ENCODE measurements at places on chromosomes 5 and 9.

- DNase-seq = no peak
Measured at GRCh38 chr5:75243510-75243909, 6.8 kb upstream of the ANKRD31 start.

DNA sequence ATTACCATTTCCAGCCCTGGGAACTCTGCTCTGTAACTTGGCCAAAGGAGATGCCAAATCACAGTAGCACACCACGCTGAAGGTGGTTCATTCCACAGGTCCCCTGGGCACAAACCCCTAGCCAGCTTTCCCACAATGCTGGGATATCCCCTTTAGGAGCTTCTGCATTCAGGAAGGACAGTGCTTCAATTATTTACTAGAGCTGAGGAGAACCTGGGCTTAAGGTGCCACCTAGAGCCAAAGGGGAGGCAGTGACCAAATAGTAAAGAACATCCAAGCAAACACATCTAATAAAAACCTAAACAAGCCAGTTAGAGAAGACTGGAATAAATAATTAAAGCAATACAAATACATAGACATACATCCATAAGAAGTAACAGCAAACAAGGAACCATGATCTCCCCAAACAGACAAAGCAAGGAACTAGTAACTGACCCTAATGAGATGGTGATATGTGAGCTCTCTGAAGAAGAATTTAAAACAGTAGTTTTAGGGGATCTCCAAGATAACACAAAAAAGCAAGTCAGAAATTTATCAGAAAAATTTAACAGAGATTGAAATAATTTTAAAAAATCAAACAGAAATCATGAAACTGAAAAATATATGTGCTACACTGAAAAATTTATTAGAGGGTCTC lies 14.6 kb downstream of the KIF4B start:
- DNase-seq = no peak

DNA sequence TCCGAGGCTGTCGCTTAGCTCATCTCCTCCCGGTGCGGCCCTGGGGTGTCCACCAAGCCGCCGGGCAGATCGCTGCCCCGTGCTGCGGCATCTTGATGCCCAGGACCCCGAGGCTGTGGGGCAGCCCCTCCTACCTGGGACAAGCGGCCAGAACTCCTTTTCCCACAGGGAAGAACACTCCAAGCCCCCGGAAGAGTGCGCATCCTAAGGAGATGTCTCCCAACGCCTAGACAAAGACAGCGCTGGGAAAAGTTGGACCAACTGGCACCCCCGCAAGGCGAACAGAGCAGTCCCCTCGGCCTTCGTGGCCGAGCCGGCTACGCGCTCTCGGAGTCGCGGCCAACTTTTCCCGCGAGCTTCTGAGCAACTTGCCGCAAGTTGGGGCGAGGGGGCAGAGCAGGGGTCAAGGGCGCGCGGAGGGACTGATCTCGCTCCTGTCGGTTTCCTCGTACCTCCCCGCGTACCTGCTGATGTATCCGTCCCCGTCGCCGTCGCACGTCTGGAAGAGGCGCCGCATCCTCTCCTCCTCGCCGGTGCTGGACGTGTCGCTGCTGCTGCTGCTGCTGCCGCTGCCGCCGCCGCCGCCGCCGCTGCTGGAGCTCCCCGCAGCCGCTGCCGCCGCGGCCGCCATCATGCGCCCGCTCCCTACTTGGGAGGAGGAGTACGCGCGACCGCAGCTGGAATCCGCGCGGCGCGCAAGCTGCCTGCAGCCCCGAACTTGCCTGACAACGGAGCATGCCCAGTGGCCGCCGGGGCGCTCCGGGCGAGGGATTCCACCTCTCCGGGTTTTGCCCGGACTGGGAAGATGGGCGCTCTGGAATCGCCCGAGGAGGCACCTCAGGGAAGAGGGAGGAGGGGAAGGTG lies at the start of gene MCC:
Gene MCC (minus strand): TSS at position 673 of the 864 bp plus-strand sequence.
- peak; percentile 43 for DNase-seq

DNA sequence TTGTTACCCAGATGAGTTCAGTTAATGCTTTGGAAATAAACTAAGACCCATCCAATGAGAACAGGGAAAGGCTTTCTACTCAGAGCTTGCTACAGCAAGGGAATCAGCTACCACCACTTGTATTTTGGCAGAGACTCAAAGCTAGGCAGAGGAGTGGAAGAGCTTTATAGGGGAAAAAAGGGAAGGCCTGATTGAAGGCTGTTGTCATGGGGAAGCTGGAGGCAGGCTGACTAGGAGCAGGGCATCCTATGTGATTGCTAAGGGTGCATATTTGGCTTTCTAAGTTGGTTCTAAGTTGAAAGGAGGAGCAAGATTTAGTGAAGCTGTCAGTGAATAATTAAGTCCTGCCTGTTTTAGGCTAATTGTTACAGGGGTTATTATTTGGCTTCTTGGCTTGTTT lies 115.5 kb downstream of the PTTG1 start:
- DNase-seq = no peak

DNA sequence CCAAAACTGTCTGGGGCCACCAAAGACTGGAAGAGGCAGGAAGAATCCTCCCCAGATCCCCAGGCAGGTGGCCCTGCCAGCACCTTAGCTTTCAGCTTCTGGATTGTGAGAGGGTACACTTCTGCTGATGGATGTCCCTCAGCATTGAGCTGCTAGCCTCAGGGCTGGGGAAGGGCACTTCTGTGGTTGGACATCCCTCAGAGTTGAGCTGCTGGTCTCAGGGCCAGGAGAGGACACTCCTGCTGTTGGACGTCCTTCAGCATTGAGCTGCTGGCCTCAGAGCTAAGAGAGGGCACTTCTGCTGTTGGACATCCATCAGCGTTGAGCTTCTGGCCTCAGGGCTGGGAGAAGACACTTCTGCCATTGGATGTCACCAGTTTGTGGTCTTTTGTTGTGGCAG lies 83.8 kb upstream of the FCN1 start:
- DNase-seq = no peak

- no peak for DNase-seq
Measured at GRCh38 chr9:37582548-37583157, 6.5 kb upstream of the FBXO10 start.

DNA sequence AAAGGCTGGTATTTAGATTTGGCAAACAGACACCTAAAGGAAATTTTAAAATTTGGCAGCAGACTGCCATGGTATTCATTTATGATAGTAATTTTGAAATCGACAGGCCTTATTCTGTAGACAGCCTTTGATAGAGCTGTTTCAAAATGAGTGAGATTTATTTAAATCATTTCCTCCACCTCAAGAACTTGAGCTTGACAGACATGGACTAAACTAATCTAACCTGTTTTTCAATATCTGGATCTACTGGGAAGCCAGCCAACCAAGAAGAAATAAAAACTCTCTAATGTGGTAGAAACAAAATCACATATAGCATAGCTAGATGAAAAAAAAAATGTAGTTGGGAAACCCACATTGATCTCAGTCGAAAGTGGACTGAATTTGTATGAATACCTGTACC lies 56.9 kb upstream of the RASA1 start:
- DNase-seq = no peak

- no peak for DNase-seq
Measured at GRCh38 chr5:80825786-80826460, 134.2 kb upstream of the RASGRF2 start.

DNA sequence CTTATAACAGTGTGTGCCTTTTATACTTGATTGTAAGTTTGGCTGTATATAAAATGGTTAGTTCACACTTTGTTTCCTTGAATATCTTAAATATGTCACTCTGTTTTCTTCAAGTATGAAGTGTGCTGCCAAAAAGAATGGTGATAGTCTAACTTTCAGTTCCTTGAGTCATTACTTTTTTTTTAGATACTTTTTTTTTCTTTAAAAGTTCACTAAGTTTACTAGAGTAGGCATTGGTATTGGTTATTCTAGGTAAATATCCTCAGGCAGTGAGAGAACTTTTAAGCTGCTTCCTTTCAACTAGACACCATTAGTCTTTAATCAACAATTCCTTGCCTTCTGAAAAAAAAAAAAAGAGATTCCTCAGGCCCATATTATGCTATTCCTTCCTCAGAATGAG lies 41.9 kb downstream of the SPEF2 start:
- DNase-seq = no peak

DNA sequence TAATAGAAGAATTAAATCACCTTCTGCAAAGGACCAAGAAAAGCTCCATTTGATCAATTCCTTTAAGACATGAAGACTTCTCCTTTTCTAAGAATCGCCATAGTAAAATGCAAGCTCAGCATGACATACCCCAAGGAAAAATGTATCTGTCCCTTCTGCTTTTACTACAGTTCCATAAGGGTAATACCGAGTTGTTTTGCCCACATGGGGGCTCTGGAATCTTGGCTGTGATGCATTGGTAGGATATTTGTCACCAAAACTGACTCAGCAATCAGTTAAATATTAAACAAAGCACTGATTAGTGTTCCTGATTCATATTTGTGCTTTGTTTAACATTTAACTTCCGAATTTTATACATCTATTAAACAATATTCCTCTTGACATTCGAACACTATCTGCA lies 24.3 kb upstream of the KCNIP1 start:
- DNase-seq = no peak

- DNase-seq = no peak
Measured at GRCh38 chr9:86282979-86283535, 719 bp upstream of the ISCA1 start.

DNA sequence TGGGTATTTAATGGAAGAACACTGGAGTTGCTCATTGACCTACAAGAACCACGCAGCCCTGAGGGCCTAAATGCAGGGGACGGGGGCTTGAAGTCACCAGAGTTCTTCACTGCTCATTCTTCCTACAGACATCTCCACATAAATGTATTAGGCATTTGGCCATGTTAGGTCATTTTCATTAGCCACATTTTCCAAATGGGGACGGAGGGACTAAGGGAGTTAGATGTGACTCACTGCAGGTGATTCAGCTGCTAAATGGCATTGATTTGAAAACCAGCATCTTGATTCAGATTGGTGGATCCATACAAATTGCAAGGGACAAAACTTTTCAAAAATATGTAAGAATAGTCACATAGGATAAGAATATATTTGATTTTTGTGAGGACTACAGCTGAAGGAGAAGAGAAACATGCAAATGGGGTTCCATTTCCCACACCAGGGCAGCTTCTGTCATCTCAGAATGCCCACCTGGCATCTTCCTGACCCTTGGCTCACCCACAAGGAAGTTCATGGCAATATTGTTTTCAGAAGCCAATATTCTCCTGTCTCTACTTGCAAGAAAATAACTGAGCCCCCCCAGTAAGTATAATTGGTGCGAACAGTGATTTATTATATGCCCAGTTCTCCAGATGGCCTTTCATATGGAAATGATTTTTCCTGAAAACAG lies 264.8 kb downstream of the DOCK8 start:
- no peak for DNase-seq

- DNase-seq = no peak
Measured at GRCh38 chr5:1411099-1411498, 34.1 kb downstream of the SLC6A3 start.

DNA sequence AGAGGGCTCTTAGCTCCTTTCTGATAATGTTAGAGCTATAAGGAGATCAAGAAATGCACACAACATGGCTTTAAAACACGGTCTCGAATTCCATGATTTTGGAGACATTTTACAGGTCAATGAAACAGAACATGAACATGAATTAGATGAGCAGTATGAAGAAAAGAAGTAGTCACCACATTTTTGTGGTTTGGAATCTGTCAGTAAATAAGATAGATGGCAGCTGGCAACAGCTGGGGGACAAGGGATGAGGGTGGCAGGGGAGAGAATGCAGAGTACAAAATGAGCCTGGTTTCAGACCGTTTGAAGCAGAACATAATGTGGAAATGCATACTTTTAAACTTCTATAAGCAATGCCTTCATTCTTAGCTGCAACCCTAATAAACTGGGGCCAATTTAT lies 107.1 kb downstream of the OXCT1 start:
- no peak for DNase-seq

DNA sequence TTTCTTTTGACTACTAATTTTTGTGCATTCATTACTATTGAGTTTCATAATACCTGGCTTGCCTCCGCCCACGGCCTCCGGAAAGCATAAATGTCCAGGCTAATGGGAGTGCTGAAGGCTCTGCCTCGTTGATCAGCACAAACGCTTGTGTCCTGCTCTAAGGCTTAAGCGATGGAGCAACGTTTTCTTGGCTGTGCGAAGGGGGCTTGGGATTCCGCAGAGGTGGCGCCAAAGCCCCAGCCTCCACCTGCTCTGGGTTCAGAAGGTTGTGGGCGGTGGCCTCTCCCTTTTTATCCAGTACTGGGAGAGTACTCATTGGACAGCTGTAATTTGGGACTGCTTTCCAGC lies 19.7 kb downstream of the ANXA2R start:
- peak; percentile 40 for DNase-seq

DNA sequence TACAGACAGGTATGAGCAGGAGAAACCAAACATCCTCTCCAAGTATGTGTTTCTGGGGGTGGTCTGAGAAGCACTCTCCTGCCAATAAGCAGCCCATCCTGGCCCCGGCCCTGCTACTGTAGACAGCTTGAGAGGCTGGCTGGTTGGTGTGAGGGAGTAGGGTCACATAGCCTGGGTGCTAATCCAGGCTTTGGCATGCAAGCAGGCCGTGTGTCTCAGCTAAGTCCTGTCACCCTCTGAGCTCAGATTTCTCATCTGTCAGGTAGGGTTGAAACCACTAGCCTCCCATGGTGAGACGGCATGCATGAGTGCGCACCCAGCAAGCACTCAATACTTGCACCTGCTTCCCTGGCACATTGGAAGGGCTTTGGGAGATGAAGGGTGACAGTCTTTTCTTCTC lies 49.8 kb upstream of the PHYKPL start:
- no peak for DNase-seq

- DNase-seq = no peak
Measured at GRCh38 chr9:1044643-1045042, 5.5 kb upstream of the DMRT2 start.

- DNase-seq = peak; percentile 12
Measured at GRCh38 chr9:132077881-132078698, 1.6 kb downstream of the MED27 start.

GRCh38 chr5:125272357-125272756 lies 525.9 kb upstream of the ZNF608 start:
- no peak for DNase-seq

- DNase-seq = no peak
Measured at GRCh38 chr9:112271466-112272098, 61.8 kb downstream of the PTBP3 start.

- DNase-seq = no peak
Measured at GRCh38 chr5:68627001-68627400, 411.4 kb downstream of the PIK3R1 start.

DNA sequence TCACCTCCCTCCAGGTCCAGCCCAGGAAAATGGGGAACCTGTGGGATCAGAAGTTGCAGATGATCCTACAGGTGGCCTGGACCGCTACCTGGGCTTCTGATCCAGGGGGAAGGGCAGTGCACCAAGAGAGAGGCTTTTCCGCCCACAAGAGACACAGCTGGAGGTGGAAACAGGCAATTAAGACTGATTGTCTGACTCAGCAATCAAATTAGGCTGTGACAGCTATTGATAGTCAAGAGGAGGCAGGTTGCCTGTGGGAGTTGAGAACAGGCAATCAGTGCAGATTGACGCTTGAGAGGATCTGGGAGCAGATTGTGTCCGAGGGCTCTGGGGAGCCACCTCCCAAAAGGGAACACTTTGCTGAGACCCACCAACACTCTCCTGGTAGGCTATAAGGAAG lies 71.1 kb upstream of the SLC44A1 start:
- no peak for DNase-seq

- DNase-seq = no peak
Measured at GRCh38 chr9:91726406-91727100, 223.5 kb downstream of the ROR2 start.

- no peak for DNase-seq
Measured at GRCh38 chr5:52956915-52957747, 32.0 kb upstream of the ITGA2 start.
